ENCODE measurements at places on chromosomes 1 and 21.

- no peak for DNase-seq
Measured at GRCh38 chr1:158038793-158039192, 45.3 kb downstream of the KIRREL1 start.

DNA sequence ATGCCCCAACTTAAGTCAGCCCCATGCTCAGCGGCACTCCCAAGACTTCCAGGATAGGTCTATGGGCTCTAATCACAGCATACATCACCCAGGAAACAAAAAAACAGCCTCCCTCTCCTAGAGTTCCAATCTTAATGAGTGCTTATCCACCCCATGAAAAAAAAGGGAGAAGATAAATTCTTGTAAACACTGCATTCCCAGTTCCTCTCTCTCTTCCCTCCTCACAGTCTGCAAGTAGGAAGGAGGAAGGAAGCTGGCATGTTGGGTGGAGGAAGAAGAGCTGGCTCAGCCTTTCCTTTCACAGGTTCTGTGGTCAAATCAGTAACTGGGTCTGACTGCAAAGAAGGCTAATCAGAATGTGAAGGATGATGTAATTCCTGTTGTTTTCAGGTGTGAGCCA, 69.9 kb upstream of the ZC3H11B start:
- DNase-seq = no peak

DNA sequence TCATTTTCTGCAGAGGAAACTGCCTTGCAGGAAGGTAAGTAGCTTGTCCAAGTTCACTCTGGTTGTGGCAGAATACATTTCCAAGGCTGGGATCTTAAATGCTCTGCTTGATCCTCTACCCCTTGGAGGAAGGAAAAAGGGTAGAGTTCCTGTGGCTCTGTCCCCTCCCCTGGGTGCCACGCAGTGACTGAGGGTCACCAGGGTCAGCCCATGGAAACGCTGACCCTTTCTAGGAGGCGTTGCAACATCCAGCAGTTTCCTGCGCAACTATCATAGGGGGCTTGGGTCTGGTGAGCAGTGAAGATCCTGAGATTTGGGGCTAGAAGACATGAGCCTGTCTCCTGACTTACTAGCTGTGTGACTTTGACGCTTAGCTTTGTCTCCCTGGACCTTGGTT, 29.4 kb upstream of the EPS8L3 start:
- DNase-seq = peak; percentile 11

DNA sequence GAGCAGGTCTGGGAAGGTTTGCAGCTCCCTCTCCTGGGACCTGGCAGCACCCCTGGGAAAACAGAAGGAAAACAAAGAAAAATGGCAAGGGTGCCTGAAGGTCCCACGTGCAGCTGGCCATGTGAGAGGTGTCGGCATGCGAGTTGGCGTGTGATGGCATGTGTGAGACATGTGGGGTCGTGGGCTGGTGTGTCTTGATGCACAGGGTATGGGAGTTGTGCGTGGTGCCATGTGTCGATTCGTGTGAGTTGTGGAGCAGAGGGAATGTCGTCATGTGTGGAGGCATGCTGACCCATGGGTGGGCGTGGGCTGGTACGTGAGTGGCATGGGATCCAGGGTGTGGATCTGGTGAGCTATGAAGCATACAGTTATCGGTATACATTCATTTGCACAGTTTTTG, 1.3 kb downstream of the HPCA start:
- DNase-seq = no peak

- no peak for DNase-seq
Measured at GRCh38 chr1:205416322-205416721, 5.5 kb downstream of the LEMD1 start.

DNA sequence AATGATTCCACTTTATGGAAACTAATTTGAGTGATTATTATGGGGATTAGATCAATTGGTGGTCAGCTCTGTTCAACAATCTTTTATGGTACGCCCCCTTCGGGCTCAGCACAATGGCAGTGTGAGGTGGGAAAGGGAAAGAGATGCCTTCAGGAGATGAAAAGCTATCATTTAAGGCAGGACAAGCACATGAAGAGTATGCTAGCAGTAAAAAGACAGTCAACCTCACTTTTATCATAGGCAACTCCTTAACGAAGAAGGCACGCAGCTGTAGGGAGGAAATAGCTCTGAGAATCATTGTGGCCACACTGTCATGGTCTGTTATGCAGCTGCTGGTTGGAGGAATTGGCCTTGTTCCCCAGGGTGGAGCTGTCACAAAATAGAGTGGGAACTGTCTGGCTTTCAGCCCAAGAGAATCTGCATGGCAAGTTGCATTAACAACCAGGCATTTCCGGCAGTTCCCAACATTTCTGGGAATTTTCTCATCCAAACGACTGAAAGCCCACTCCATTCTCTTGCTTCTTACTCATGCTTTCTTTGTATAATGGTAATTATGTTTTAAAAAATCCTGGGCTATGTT, 54.4 kb upstream of the BCL10 start:
- DNase-seq = no peak

GRCh38 chr1:114315631-114316030, 162.0 kb upstream of the SYT6 start:
- DNase-seq = no peak

DNA sequence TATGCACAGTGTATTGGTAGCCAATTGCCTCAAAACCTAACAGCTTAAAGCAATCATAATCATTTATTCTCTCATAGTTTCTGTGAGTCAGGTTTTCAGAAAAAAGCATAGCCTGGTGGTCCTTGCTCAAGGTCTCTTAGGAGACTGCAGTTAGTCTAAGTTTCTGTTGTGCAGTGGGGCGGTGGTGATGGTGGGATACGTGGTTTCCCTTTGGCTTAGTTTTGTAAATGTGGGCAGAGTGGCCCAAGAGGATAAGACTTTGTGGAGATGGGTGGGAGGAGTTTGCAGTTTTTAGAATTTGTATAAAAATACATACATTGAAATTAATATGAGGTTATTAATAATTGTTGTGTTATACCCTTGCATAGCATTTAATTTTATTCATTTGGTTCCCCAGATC, 68.6 kb downstream of the NOS1AP start:
- no peak for DNase-seq

- DNase-seq = no peak
Measured at GRCh38 chr1:21510113-21510493, 880 bp downstream of the ALPL start.

GRCh38 chr1:151888972-151889570, 20.2 kb downstream of the THEM4 start:
- no peak for DNase-seq

GRCh38 chr1:163162381-163162914, 40.3 kb downstream of the RGS5 start:
- no peak for DNase-seq

DNA sequence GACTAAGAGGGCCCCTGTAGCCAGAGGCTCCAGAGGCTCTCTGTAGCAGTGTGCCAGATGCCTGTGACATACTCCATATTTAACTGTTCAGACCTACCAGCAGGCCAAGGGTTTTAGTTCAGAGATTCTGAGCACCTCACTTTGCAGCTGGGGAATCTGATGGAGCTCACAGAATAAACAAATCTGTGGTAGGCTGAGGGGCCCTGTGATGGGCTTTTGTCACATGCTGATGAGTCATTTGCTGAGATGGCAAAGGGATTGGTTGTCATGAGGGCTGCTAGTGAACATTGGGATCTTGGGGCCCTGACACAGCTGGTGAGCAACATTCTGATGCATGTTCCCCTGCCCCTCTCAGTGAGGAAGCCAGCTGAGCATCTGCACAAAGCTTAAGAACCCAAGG, 482.2 kb downstream of the CAMTA1 start:
- DNase-seq = no peak

GRCh38 chr1:37128091-37128490, 93.8 kb upstream of the GRIK3 start:
- no peak for DNase-seq

GRCh38 chr21:32335601-32336575, 37.2 kb downstream of the MRAP start:
- DNase-seq = no peak

DNA sequence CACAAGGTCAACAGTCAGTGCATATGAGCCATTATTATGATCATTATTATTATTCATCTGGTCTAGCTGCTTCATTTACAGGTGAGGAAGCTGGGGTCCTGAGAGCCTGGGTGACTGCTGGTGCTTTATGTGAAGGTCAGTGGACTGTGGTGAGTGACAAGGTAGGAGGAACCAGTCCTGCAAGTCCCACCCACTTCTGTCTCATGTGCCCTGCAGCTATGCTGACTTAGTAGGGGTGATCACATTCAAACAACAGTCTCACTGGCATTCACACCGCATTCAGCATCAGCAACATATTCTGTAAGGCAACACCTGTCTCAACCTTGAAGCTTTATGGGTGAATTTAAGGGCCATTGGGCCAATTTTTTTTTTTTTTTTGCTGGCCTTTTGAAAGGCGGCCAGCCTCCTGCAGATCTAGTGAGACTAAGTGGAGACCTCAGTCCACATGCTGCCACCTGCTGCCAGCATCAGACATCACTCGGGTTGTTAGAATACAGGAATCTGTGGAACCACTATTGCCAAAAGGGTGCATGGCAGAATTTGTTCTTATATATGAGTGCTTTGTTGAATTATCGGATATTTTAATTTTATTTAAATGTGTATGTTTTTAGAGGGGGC, 59.9 kb upstream of the CACNA1E start:
- DNase-seq = peak; percentile 41

DNA sequence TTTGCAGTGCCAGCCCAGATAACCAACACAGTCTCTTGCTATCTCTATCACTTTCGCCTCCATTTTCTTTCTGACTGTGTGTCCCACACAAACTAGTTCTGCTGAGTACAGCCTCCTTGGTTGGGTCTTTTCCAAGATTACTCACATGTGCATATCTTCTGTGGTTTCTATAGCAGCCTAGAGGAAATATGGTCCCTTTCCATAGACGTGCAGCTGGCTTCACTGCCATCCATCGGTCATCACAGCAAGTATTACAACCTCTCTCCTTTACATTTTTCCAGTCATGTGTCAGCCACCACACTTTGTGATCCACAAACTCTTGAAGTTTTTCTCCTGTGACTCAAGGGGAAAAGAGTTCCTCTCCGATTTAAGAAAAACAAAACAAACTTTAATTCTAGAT, 893.4 kb upstream of the ADGRL4 start:
- DNase-seq = no peak

- no peak for DNase-seq
Measured at GRCh38 chr1:199064971-199065370, 426.1 kb downstream of the PTPRC start.

GRCh38 chr1:5830771-5831599, 161.2 kb downstream of the NPHP4 start:
- DNase-seq = no peak

DNA sequence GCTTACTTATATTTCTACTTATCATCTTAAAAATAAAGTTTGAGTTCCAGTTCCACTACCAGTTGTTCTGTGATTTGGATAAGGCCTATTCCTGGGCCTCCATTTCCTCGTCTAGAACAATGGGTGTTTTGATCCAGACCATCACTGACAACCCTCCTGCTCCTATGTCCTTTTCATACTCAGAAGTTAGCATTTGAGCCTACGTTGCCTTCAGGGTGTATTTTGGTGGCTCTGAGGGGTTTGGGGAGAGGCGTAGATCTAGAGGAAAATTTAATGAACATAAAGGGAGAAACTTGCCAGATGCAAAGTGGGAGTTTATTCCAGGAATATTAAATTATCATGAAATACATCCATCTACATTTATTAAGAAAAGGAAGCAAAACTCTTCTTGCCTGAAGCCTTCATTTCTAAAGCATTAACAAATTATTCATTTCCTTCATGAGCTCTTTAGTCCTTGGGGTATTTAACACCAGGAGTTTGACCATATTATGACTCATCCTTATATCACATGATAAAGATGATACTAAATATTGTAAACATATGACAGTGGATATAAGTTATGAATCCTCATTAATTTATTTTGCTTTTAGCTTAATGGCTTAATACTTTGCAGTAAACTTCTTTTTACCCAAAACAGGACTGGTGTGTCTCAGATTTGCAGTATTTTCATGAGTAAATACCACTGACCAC, 47.2 kb upstream of the SYT14 start:
- no peak for DNase-seq

- no peak for DNase-seq
Measured at GRCh38 chr1:42759114-42759513, 7.7 kb downstream of the P3H1 start.
